ENCODE measurements at places on chromosomes 12 and 14. TPM values are rescaled to one million over a fixed set of nuclear protein-coding genes. Genes with fewer than 3 reads are reported as not detected.
A peak's percentile ranks its signal among the peaks of the same experiment; 100 is the strongest.

The RNF212B gene
- not detected for total RNA-seq

The SLC10A1 gene
- total RNA-seq = not detected

GRCh38 chr12:120327593-120327992 is at the start of gene PLA2G1B:
Gene PLA2G1B, minus strand, starts transcription at chr12:120327779. Its CDS starts 26 bp downstream, at chr12:120327753.
- no peak within 1 kb of the TSS for H3K27ac ChIP-seq
- H3K4me3 ChIP-seq = no peak within 1 kb of the TSS
- no peaks in the 10 kb centered on the region for H3K36me3 ChIP-seq
- peaks cover 5% of the 10 kb centered on the region for H3K4me1 ChIP-seq

GRCh38 chr12:11795913-11796459 is 146.5 kb downstream of the ETV6 start:
- peaks cover 4% of the 10 kb centered on the region for H3K36me3 ChIP-seq
- peak overlapping the region; percentile 3 for H3K4me3 ChIP-seq
- H3K4me1 ChIP-seq = peaks cover 67% of the 10 kb centered on the region
- H3K27ac ChIP-seq = peak overlapping the region; percentile 83

DNA sequence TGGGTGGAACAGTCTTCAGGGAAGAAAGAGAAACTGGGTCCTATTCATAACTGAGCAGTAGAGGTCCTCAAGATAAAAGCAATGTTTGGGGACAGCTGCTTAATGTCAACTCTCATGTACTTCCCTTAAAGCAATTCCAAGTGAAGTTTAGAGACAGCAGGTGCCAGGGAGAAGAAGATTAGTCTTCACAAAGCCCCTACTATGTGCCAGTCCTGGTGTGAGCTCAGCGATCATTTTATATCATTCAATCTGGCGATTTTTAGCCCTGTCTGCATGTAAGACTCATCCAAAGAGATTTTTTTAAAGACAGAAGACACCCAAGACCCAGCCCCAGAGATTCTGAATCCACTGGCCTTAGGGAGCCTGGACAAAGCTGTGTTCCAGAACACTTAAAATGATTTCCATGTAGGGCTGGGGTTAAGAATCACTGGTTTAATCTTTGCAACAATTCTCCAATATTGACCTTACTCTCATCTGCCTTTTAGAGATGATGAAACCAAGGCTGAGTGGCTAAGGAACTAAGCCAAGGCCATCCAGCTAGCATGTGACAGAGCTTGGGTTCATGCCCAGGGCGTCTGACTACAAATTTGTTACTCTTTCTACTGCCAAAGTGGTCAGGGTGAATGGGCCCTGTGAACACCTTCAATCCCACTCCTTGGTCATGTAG is 404.5 kb upstream of the TBX3 start:
- no peak overlapping the region for H3K27ac ChIP-seq
- no peak for DNase-seq
- H3K4me3 ChIP-seq = no peak overlapping the region

- no peak overlapping the region for H3K27ac ChIP-seq
- H3K36me3 ChIP-seq = no peaks in the 10 kb centered on the region
- no peak for DNase-seq
- no peaks in the 10 kb centered on the region for H3K4me1 ChIP-seq
- H3K27me3 ChIP-seq = peaks cover 17% of the 10 kb centered on the region
- no peak overlapping the region for H3K4me3 ChIP-seq
Observed at GRCh38 chr14:76827696-76828296, 1.6 kb downstream of the LRRC74A start.

- H3K4me1 ChIP-seq = peaks cover 38% of the 10 kb centered on the region
- H3K36me3 ChIP-seq = no peaks in the 10 kb centered on the region
- H3K27ac ChIP-seq = peak overlapping the region; percentile 97
- no peak for DNase-seq
Observed at GRCh38 chr14:44896275-44897040, 65.3 kb downstream of the KLHL28 start.

GRCh38 chr14:58309086-58309485 is 10.7 kb downstream of the ARID4A start:
- peaks cover 6% of the 10 kb centered on the region for H3K4me1 ChIP-seq
- DNase-seq = no peak
- no peak overlapping the region for H3K4me3 ChIP-seq
- H3K27me3 ChIP-seq = no peaks in the 10 kb centered on the region
- no peak overlapping the region for H3K27ac ChIP-seq

Data from chondrocyte (in vitro differentiated cells).